ENCODE measurements at places on chromosomes 6 and 20.

DNA sequence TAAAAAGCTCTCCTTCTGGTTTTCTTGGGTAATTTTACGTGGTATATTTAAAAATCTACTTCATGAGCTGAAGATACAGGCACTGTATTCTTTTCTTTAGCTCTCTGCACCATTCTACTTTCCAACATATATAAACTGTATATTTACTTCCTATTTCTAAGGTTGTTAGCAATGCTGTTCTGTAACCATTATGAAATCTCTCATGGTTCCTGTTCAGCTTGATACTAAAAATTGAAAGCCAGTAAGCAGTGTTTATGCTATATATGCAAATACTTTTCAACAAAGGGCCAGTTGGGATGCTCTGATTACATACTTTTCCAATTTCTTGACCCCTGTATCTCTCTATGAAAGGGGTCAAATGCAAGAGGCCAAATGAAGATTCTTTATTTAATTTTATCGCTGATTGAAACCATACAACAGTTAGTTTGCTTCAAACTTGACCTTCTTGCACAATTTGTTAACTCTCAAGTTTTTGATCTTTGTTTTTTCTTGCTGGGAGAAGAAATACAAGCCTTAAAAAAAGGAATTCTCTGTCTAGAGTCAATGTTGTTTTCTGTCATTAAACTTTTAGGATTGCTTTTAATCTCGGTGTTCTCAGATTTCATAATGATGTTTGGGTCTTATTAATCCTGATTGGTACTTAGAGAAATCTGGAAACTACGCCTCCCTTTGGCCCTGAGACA, 223.2 kb downstream of the PRL start:
- no peak for DNase-seq

- DNase-seq: no peak
Observed at GRCh38 chr20:1331801-1332453, 3.0 kb upstream of the SDCBP2 start.

DNA sequence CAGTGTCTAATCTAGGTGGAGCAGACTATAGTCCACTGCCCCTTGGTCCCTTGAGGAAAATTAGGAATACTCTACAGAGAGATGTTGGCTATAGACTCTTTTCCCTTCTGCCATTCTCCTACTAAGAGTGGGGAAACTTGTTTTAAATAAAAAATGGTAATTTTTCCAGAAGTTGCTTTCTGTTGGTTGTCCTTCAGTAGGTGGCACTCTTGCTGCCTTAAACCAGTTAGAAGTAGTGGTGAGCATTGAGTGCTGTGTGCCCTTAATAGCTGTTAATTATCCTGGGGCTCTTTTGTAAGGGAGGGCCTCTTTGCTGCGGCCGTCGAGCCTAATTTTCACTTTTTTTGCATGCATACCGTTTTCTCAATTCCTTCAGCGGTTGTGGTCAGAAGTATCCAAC, 2.8 kb downstream of the CMTR1 start:
- DNase-seq: no peak

GRCh38 chr20:31948008-31948407, 3.8 kb downstream of the PDRG1 start:
- DNase-seq: no peak

DNA sequence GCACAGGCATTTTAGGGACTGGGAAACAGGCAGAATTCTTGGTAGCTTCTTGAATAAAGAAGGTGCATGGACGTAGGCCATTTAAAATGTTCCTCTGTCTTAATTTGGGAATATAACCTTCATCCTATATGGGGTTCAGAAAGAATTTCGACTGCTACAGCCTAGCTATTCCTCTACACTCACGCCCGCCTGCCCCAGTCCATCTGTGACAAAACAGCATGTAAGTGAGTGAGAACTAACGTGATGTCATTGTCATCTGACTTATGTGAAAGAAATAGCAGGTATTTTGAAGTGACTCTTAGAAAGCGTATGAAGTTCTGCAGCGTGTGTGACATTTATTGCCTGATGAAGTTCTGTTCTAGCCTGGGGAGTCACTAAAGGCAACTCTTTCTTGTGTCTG, 52.2 kb upstream of the SLC22A1 start:
- no peak for DNase-seq

DNA sequence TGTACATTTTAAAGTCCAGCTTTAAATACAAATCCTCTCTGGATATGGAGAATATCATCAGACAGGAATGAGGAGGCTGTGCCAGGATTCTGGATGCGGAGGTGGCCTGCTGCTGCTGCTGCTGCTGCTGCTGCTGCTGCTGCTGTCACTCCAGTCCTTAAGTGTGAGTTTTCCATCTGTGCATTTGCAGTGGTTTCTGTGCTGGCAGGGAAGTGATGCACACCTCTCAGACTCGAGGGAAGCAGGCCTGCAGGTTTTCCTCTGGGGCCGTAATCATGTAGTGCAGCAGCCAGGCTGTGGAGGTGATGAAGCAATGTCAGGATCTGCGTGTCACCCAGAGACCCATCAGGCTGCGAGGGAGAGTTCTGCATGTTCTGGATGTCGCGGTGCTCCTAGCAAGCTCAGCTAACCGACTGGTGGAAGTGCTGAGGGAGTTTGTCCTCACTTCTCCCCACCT, 32.0 kb downstream of the CFAP61 start:
- no peak for DNase-seq

DNA sequence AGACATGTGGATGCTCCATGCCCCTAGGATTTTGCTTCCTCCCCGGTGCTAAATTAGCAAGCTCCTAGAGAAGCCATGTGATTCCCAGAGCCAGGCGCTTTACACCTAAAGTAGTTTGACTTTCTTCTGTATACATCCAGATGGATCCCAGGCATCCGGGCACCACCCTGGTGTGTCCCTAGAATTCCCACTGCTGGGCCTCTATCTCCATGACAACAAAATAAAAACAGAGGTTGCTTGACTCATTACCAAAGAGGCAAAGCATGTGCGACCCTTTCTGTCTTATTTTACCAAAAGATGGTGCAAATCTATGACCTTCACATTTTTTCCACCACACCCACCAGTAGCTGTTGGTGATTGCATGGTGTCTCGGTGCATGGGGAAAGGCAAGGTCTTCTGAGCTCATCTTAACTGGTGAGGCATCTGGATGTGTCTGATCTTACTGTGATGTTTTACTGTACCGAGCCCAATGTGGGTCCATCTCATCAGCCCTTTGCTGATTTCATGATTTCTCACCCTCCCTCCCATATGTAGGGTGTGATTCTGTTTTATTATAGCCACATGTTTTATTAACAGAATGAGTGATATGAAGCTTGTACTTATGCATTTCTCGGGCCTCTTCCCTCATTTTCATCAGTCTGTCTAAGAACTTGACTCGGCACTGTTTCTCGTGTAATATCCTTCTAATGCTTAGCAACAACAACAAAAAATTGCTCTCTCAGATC, 27.4 kb upstream of the VAPB start:
- DNase-seq: no peak

- no peak for DNase-seq
Observed at GRCh38 chr20:34397096-34397495, 34.0 kb downstream of the ITCH start.

DNA sequence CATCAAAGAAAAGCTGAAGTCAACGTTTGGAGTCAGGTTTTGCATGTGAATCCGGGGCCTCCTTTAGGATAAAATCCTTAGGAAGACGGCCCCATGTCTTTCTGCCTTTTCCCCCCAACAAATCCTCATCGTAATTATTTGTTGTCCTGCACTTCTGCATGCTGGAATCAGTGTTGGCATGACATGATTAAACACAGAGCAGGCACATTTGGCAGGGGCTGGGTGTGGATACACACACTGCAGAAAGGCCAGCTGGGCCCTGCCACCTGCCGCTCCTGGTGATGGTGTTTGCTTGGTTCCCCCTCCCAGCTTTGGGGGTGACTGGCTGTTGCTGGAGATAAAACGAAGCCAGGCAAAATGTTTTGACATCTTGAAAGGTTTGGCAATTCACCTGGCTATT, 46.3 kb upstream of the FOXA2 start:
- DNase-seq: no peak

- DNase-seq: no peak
Observed at GRCh38 chr6:143674483-143675381, 3.0 kb upstream of the PHACTR2 start.

GRCh38 chr6:163417595-163417994, 3.1 kb downstream of the QKI start:
- no peak for DNase-seq

GRCh38 chr6:20706238-20706938, 172.1 kb downstream of the CDKAL1 start:
- no peak for DNase-seq

DNA sequence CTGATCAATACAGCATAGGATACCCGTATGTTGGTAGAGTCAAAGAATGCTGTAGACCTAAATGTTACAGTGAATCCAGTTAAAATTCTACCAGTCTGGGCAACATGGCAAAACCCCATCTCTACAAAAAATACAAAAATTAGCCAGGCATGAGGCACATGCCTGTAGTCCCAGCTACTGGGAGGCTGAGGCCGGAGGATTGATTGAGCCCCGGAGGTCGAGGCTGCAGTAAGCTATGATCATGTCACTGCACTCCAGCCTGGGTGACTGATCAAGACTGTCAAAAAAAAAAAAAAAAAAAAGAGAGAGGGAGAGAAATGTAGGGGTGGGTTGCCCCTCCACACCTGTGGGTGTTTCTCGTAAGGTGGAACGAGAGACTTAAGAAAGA, 167.5 kb downstream of the SLC16A10 start:
- no peak for DNase-seq
